CD8-positive, alpha-beta memory T cell (primary cell): ENCODE measurements at places on chromosomes 6 and 20. TPM values are rescaled to one million over a fixed set of nuclear protein-coding genes. Genes with fewer than 3 reads are reported as not detected.
A peak's percentile ranks its signal among the peaks of the same experiment; 100 is the strongest.

GRCh38 chr6:139569566-139569965 lies 195.1 kb upstream of the CITED2 start:
- no peaks in the 10 kb centered on the region for H3K36me3 ChIP-seq
- no peak overlapping the region for H3K27ac ChIP-seq
- no peaks in the 10 kb centered on the region for H3K4me1 ChIP-seq
- no peaks in the 10 kb centered on the region for H3K27me3 ChIP-seq
- no peak for DNase-seq
- no peak overlapping the region for H3K4me3 ChIP-seq

DNA sequence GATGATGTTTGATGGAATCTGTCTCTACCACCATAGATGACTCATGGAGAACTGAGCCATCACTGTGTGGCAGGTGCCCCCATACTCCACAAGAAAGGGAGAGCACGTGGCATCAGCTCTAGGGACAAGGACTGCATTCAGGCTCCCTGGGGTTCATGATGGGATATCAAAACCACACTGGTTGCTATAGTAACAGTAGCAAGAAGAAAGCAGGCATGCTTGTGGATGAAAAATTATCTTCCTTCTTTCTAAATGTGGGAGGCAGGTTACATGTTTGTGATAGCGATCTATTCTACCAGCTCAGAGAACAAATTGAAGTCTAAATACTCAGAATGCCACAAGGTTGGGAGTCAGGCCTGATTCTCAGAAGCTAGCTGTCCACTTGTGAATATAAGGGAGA lies 224.2 kb downstream of the ARHGAP18 start:
- H3K4me1 ChIP-seq = peaks cover 17% of the 10 kb centered on the region
- H3K27me3 ChIP-seq = no peaks in the 10 kb centered on the region
- no peaks in the 10 kb centered on the region for H3K36me3 ChIP-seq
- DNase-seq = no peak
- no peak overlapping the region for H3K4me3 ChIP-seq

DNA sequence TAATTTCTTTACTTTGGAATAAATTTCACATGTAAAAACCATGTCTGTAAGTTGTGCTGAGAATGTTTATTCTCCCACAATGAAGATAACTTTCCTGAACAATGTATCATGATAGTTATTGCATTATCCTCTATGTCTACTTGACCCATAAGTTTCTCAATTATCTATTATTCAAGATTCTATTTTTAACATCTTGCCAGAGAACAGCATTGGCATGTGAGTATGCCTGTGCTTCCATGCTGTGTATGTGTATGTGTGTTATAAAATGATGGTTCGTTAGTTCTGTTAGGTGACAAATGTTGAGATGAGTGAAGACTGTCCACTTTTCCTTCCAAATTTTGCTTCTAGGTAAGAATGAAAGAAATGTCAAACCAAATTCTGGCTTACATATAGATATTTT lies 111.9 kb downstream of the EYA4 start:
- no peaks in the 10 kb centered on the region for H3K27me3 ChIP-seq
- no peaks in the 10 kb centered on the region for H3K36me3 ChIP-seq
- DNase-seq = no peak
- no peak overlapping the region for H3K4me3 ChIP-seq

- peak; percentile 73 for DNase-seq
- no peaks in the 10 kb centered on the region for H3K36me3 ChIP-seq
- peak overlapping the region; percentile 76 for H3K4me3 ChIP-seq
Measured at GRCh38 chr20:62739581-62740285, 31.1 kb downstream of the NTSR1 start.

DNA sequence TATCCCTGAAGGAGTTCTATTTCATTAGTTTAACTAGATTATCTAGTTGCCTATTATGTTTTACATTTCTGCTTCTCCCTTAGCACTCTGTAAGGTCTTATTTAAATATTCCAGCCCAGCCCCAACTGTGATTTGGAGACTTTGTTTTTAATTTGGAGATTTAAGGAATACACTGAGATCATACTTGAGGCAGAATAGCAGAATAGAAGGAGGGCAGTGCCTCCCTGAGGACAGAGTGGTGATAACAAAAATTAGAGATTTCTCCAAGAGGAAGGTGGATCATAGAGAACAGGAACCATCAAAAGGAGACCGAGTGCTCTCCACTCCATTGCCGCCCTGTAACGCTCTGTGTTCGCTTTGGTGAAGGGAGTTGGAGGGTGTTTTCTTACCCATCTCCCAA lies 14.8 kb upstream of the CD164 start:
- DNase-seq = no peak
- no peaks in the 10 kb centered on the region for H3K27me3 ChIP-seq
- no peak overlapping the region for H3K27ac ChIP-seq
- no peak overlapping the region for H3K4me3 ChIP-seq
- H3K36me3 ChIP-seq = no peaks in the 10 kb centered on the region

GRCh38 chr6:16431106-16431505 lies 192.7 kb downstream of the GMPR start:
- no peak for DNase-seq
- H3K4me3 ChIP-seq = no peak overlapping the region
- H3K27ac ChIP-seq = no peak overlapping the region
- peaks cover 3% of the 10 kb centered on the region for H3K4me1 ChIP-seq
- H3K27me3 ChIP-seq = no peaks in the 10 kb centered on the region
- no peaks in the 10 kb centered on the region for H3K36me3 ChIP-seq

DNA sequence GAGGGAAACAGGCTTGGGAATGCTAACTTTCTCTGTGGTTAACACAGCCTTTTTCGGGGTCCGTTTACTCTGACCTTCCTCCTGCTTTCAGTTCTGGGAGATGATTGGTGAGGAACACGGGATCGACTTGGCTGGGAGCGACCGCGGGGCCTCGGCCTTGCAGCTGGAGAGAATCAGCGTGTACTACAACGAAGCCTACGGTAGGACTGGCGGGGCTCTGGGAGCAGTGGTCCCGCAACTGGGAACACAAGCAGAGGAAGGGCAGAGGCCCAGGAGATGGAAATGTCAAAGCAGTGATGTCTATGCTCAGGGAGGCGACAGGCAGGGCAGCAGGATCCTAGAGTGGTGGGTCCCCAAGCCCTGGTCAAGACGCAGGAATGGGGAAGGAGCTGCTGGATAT lies 3.5 kb downstream of the TUBB1 start:
- peaks cover 12% of the 10 kb centered on the region for H3K4me1 ChIP-seq
- peaks cover 26% of the 10 kb centered on the region for H3K36me3 ChIP-seq
- H3K4me3 ChIP-seq = no peak overlapping the region
- H3K27me3 ChIP-seq = no peaks in the 10 kb centered on the region
- DNase-seq = no peak
- no peak overlapping the region for H3K27ac ChIP-seq

GRCh38 chr20:12358655-12359009 lies 440.9 kb downstream of the BTBD3 start:
- no peaks in the 10 kb centered on the region for H3K36me3 ChIP-seq
- H3K27ac ChIP-seq = no peak overlapping the region
- no peak for DNase-seq
- no peak overlapping the region for H3K4me3 ChIP-seq
- H3K27me3 ChIP-seq = no peaks in the 10 kb centered on the region
- no peaks in the 10 kb centered on the region for H3K4me1 ChIP-seq

- H3K27me3 ChIP-seq = no peaks in the 10 kb centered on the region
- no peak overlapping the region for H3K4me3 ChIP-seq
- H3K27ac ChIP-seq = no peak overlapping the region
- DNase-seq = no peak
- peaks cover 48% of the 10 kb centered on the region for H3K36me3 ChIP-seq
Measured at GRCh38 chr6:44404022-44404714, 16.7 kb downstream of the CDC5L start.

DNA sequence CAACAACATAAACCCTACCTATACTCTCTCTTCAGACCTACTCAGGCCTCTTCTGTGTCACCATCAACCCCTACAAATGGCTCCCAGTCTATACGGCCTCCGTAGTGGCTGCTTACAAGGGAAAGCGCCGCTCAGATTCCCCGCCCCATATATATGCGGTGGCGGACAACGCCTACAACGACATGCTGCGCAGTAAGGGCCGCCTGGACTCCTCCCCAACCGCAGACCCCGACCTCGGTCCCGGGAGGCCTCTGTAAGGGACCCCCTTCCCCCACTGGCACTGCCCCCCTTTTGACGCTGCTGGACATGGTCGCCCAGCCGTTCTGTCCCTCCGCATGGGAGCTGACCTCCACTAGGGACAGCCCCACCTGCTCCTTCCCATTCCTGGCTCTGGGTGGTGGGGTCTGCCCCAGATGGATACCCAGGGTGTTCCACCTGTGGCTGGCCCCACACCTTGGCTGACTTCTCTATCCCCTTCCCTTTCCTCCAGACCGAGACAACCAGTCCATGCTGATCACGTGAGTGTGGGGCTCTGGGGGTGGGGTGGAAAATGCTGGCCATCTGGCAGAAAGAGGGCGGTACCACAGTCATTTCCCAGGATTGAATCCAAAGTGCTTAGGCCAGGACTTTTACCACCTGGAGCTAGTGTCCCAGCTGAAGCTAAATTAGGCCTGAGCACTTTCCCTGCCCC lies 25.0 kb downstream of the MYH7B start:
- peaks cover 10% of the 10 kb centered on the region for H3K27me3 ChIP-seq
- no peak for DNase-seq
- H3K27ac ChIP-seq = no peak overlapping the region
- no peaks in the 10 kb centered on the region for H3K4me1 ChIP-seq
- no peaks in the 10 kb centered on the region for H3K36me3 ChIP-seq

DNA sequence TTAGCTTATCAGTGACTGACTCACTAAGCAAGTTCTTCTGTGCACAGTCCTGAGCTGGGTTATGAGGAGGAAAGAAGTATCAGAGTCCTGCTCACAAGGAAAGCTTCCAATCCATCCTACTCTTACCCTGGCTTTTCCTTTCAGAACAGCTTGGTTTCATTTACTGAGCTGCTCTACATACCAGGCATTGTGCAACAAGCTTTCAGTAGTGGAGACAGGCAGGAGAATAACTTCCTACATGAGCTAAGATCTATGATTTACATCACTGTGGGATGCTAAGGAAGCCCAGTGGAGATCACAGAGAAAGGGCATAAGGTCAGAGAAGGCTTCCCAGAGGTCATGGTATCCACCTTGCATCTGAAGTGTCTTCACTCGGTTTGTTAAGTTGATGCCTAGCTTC lies 144.5 kb downstream of the MAP3K7 start:
- no peak for DNase-seq
- H3K27ac ChIP-seq = no peak overlapping the region
- H3K4me1 ChIP-seq = no peaks in the 10 kb centered on the region
- H3K36me3 ChIP-seq = no peaks in the 10 kb centered on the region

Gene GMPR
- 0.82 TPM for polyA plus RNA-seq

Gene SEMG1
- not detected for polyA plus RNA-seq

Gene SCUBE3
- polyA plus RNA-seq = 0.18 TPM

Gene SAMD5
- polyA plus RNA-seq = not detected

Gene PAQR8
- 17.9 TPM for polyA plus RNA-seq
